ENCODE measurements at places on chromosomes 1 and 21.

DNA sequence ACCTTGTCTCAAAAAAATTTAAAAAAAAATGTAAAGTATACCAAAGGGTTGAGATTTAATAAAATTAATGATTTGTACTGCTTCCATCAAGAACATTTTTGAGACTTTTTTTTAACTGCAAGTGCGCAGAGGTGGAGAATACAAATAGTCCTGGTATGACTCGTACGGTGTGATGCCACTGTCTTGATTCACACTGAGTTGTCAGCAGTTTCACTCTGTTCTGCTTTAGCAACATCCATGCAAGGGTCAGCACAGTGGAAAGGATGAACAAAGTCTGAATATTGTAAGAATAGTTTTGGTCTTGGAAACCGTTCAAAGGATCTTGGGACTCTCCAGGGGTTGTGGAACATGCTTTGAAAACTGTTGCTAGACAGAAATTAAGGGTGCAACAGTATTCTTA lies 40.2 kb downstream of the EXO1 start:
- DNase-seq: no peak

- DNase-seq: no peak
Observed at GRCh38 chr1:174352117-174352516, 95.6 kb upstream of the GPR52 start.

GRCh38 chr1:11559591-11559970 lies 80.6 kb downstream of the DISP3 start:
- no peak for DNase-seq

GRCh38 chr1:55781944-55782482 lies 566.8 kb upstream of the USP24 start:
- DNase-seq: no peak

- no peak for DNase-seq
Observed at GRCh38 chr1:116130356-116130755, 19.2 kb downstream of the MAB21L3 start.

DNA sequence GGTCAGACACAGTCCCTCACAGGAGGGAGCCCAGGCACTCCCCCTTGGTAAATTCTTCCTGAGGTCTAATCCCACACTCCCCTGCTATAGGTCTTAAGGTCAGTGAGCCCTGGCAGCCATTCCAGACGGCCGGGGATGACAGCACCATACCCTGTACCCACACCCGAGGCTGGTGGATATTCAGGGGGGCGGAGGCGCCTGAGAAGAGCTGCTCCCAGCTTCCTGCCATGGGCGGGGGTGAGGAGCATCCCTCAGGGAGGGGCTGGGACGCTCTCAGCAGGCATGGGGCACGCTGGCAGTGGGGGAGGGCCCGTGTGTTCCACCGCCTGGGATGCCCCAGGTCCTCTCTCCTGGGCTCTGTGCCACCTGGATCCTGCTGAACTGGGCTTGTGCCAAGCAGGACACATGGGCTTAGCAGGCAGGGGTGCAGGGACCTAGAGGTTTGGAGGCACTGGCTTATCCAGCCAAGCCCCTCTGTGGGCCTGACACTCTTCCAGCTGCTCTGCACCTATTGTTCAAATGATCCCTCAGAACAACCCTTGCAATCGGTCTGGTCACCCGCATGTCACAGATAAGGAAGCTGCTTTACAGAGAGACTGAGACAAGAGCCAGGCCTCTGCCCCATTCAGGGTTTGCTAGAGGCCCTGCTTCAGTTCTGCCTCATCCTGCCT lies 5.7 kb upstream of the ADGRB2 start:
- no peak for DNase-seq

DNA sequence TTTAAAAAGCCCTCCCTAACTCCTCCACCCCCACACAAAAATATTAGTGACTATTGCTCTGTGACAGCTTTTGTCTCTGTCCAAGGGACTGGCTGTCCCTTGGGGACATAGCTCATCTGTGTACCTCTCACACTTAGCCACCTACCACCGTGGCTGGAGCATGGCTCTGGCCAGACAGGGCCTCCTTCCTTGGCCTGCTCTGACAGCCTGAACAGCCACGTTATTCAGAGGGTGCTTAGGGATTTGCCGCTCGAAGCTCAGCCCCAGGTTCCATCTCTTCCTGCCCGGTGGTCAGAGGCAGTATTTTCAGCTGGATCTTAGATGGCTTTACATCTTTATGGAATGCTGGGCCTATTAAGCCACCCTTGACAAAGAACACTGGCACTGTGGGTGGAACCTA lies 6.1 kb upstream of the CELSR2 start:
- no peak for DNase-seq

- no peak for DNase-seq
Observed at GRCh38 chr1:158806916-158807536, 24.1 kb upstream of the MNDA start.

DNA sequence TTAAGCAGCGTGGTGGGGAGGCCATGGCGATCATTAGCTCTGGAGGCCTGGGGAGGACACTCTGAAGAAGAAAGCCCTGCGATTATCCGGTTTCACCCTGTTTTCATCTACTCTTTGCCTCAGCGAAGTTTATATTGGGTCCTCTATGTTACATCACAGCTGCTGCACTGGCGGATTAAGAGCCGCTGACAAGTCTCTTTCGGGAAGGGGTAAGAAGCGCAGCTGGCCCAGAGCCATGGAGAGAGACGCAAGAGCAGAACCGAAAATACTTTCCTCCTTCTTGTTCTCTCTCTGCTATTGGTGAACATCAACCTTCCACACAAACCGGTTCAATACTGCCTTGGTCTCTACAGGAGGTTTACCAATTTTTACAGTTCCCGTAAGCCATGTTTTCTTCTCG lies 291.5 kb downstream of the FAM72C start:
- DNase-seq: no peak

GRCh38 chr1:39892601-39893595 lies 8.8 kb downstream of the MYCL start:
- DNase-seq: no peak

GRCh38 chr1:64733581-64734286 lies 11.1 kb upstream of the RAVER2 start:
- no peak for DNase-seq

DNA sequence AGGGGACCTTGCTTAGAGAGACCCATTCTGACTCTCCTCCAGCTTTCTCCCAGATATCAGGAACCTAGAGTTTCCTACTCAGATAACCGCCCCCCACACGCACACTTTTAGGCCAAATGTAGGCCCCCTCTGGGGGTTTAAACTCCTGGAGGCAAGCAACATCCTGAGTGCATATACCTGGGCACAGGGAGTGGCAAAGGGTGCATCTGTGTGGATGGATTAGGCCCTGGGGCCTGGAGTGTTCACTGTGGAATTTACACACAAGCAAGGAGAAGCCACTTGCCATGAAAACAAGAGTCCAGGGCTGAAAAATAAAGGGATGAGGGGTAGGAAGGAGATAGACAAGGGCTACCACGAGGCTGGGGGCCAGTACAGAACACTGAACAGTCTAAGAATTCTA lies 343.1 kb downstream of the NTNG1 start:
- DNase-seq: no peak

GRCh38 chr1:913491-914130 lies 10.1 kb upstream of the SAMD11 start:
- no peak for DNase-seq

DNA sequence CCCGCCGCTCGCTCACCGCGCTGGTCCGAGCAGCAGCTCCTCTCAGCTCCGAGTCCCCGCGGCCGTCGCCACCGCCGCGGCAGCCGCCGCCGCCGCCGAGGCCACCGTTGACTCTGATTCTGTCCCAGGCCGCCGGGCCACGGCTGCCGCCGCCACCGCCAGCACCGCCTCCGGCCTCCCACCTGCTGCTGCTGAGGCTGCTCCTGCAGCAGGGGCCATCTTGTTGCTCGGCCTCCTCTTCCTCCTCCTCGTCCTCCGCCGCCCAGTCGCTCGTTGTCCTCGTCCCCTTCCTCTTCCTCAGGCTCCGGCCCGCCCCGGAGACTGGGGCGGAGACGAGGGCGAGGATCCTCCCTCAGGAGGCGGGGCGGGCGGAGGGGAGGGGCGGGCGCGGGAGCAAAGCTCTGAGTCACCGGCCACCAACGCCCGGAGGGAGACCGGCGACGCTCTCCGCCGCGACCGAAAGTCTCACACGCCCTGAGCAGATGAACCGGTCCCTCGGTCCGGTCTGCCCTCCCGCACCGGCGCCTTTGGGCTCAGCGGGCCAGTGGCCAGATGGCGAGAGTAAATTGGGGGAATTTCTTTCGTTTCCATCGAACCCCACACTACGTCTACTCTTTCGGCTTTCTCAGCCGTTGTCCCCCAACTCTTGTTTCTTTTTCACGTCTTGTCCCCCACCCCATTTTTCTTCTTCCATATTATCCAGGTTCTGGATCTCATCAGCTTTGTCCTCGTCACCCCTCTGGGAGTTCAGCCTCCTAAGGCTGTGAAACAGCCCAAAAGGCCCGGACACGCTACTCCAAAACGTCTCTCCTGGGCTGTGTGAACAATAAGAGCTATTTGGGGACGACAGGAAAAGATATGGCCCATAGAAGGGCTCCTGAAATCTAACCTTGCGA lies at the start of gene RC3H1:
TSS of gene RC3H1 (minus strand) at position 278 of the 896 bp plus-strand sequence. CDS start 29,372 bp downstream, outside the sequence.
- DNase-seq: peak; percentile 96

DNA sequence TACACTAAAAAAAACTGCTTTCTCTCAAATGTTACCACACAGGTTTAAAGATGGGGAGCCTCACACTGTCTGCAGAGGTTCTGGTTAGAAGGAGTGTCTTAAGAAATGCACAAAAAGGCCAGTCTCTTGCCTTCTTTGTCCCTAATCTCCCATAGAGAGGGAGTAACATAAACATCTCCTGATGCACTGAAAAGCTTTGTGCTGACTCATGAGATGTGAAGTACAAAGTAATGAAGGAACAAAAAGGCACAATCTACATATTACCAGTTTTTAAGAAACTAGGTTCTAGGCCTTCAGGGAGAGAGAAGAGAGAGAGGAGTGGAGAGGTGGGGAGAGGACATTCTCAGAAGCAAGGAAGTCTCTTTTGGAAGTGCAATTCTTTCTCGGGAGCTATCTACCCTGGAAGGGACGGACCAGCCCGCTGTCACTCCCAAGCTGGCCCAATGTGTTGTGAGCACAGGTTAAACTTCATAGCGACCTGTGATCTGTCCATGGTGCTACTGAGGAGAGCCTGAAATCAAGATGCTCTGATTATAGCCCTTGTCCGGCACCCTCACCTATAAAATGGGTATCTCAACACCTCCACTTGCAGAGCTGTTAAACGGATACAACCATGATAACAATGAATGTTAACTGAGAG lies 458.1 kb downstream of the DISC1 start:
- DNase-seq: no peak

GRCh38 chr1:216310776-216311175 lies 112.5 kb downstream of the USH2A start:
- peak; percentile 42 for DNase-seq

DNA sequence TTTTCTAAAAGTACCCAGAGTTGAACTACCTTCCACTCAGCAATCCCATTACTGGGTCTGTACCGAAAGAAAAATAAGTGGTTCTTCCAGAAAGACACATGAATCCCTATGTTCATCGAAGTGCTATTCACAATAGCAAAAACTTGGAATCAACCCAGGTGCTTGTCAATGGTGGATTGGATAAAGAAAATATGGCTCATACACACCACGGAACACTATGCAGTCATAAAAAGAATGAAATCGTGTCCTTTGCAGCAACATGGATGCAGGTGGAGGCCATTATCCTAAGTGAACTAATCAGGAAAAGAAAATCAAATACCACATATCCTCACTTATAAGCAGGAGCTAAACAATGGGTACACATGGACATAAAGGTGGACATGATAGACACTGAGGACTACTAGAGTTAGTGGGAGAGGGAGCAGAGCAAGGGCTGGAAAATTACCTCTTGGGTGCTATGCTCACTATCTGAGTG lies 32.9 kb upstream of the JUN start:
- DNase-seq: no peak

- peak; percentile 45 for DNase-seq
Observed at GRCh38 chr1:147598621-147599361, 57.5 kb downstream of the BCL9 start.

DNA sequence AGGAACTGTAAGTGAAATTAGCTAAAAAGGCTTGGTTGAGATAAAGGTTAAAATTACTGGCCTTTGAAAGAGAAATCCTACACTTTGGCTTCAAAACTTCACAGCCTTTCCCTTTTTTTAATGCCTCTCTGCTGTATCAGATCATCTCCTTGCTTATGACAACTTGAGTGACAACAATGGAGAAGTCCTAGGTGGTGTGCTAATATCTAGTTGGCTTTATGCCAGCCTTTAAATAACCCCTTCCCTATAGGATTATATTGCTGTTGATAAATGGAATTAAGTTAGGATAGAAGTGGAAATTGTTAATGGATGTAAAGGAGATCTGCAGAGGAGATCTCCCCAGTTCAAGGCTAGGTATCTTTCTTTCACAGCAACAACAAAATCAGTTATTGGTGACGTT lies 130.2 kb upstream of the ATP1B1 start:
- DNase-seq: no peak

GRCh38 chr1:36942148-36942547 lies 92.2 kb downstream of the GRIK3 start:
- DNase-seq: no peak

DNA sequence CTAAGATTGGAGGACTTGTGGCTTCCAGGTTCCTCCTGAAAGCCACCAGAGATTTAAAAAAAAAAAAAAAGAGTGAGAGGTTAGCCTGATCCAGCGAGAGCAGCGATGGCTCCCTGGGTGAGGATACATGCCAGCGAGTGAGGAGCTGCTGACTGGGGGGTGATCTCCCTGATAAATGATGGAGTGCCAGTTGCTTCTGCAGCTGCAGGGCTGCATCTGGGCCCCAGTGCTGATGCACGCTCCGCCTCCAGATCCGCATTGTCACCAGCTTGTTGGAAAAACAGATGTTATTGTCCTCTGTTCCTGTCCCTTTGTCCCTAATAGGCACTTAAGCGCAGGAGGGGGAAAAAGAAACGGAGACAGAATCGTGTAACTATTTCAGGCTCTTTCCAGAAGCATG lies 28.6 kb downstream of the UBIAD1 start:
- DNase-seq: no peak

GRCh38 chr1:15181564-15181963 lies 28.0 kb downstream of the TMEM51 start:
- DNase-seq: no peak

DNA sequence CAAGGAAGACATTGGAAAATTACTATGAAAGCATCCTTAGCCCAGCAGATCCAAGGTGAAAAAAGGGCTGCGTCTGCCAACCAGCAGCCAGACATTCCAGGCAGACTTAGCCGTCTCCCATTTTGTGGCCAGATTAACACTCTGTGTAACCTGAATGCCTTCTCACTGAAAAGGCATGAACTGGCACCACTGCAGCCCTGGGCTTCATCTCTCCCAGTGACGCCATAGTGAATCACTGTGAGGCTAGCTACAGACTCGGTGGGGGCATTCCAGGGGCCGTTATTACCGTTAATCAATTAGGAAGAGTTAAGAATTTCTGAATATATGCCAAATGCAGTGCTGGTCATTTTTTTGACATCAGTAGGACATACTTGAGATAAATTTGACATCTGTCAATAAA lies 627.4 kb downstream of the LMO4 start:
- DNase-seq: no peak

Measured in NAMALWA (cell line).